CD4-positive, alpha-beta T cell treated with Interleukin-15 for 1 hour (primary cell): ENCODE measurements at places on chromosomes 4 and X.

DNA sequence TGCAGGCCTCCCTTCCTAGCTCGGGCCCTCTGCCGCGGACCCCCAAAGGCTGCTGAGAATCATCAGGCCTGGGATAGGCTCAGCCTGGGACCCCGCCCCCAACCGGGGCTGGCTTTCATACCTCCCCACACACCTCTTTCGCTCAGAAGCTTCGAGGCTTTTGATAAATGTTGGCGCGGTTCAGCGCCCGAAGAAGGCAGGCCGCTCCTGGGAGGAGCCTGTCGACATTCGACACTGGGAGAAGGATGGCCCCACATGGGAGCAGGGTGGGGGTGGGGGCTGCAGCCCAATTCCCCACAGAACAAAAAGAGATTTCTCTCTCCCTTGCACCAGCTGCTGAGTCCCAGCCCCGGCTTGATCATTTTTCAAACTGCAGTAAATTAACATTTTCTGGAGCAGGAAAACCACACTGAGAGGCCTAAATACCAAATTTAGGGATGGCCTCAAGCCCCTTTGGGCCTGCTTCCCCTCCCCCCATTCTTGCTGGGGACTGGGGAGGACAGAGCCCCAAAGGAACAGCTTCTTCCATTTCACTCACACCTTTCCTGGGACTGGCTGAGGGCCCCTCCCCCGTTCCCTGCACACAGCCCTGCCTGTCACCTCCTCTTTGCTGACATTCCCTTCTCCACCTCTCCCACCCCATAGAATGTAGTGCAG lies 112.9 kb upstream of the PJA1 start:
- DNase-seq: no peak

- no peak for DNase-seq
These were observed 161.7 kb upstream of the CXCL13 start for GRCh38 chr4:77443941-77444340.

GRCh38 chr4:30875658-30876269 lies 155.6 kb downstream of the PCDH7 start:
- no peak for DNase-seq

GRCh38 chrX:135114392-135114791 lies 5.9 kb downstream of the ETDB start:
- DNase-seq: no peak

- DNase-seq: no peak
These were observed 39.5 kb downstream of the NSD2 start for GRCh38 chr4:1910643-1911042.

GRCh38 chr4:67130411-67130810 lies 414.9 kb downstream of the CENPC start:
- no peak for DNase-seq

- DNase-seq: no peak
These were observed 58.9 kb upstream of the SPP1 start for GRCh38 chr4:87916626-87917025.

DNA sequence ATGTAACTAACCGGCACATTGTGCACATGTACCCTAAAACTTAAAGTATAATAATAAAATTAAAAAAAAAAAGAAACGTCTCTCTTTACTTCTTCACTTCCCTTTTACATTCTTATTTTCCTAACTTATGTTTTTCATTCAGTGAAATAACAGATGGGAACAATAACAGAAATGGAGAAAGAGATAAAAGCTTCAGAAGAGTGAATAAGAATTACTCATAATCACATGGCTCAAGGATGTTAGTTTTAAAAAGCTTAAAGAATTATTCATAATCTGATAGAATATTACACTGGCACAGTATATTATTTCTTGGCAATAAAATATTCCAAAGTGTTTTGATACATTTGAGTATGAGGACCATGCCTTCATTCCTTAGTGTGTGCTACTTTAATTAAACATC lies 175.6 kb downstream of the COL25A1 start:
- no peak for DNase-seq

DNA sequence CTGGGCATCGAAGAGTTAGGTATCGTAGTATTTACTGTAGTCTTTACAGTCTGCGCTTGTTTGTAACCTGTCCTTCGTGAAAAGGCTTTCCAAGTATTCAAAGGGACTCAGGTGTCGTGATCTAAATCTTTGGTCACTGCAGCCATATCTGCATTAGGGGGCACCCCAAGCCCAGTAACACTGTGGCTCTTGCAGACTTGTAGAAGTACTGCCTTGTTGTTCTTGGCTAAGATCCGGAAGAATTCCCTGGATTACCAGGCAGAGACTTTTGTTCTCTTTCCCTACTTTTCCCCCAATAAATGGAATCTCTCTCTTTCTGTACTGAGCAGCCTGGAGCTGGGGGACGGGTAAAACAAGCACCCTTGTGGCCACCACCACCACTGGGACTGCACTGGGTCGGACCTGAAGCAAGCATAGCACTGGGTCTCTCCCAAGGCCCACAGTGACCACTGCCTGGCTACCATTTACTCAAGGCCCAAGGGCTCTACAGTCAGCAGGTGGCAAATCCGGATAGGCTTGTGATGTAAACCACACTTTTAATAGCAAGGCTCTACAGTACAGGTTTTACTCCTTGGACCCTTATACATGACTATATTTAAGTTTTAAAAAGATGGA lies 12.0 kb downstream of the CXorf58 start:
- DNase-seq: no peak

- no peak for DNase-seq
These were observed 1.8 kb downstream of the EPHA5 start for GRCh38 chr4:65668201-65669089.

DNA sequence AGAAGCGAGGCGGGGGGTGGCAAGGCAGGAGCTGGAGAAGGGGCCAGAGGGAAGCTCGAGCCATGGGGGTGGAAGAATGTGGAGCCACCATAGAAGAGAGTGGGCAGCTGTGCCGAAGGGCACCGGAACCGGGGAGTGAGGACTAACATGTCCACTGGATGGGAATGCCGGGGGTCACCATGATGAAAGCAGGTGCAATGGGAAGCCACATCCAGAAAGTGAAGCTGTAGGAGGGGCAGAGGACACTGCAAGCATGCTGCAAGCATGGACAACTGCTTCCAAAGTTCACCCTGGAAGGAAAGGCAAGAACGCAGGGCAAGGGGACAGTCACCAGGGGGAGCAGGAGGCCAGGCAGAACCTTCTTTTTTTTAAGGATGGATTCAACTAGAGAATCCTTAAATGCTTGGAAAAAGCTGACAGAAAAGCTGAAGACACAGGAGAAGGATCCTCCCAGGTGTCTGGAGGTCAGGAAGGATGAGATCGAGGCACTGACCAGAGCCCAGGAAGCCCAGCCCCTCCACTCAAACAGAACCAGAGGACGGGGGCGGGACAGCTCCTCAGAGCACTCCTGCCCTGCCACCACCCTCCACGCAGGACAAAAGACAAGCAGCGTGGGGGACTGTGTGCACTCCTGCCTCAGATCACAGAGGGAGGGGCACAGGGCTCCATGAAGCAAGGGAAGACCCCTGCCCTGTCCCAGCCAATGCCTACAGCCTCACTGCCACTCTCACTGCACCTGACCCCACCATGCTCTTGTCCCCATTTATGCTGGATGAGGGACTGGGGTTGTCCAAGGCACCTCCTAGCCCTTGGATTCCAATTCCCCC lies 169.2 kb downstream of the AFAP1 start:
- no peak for DNase-seq

DNA sequence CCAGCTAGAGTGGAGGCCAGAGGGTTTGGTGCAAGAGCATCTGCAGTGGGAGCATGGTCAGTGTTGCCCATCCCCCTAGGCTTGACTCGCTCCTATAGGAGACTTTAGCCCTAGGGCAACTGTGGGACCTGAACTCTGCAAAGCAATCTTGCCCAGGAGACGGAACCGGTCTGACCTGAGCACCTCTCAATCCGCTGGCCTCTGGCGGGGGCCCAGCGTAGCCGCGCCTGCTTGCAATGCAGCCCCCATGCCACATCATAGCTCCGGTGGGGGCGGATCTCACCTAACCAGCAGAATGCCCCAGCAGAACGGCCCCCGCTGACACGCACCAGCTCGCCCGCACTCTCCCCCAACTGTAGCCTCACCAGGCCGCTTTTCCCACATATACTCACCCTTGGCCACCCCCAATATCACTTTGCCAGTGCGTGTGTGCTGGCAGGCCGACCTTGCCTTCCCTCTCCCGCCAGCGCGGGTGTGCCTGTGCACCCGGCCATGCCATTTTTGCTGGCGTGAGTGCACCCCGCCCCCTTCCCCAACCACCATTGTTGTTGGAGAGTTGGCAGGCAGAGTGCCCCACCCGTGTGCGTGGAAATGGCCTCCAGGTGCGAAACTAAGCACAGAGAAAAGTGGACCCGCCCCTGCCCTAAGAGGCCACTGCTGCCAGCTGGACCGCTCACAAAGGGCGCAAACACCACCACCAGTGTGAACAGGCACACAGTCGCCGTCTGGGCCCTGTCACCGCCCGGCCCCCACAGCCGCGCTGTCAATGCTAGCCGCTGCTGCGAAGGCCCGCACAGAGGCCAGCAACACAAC lies 5.8 kb downstream of the BEX4 start:
- no peak for DNase-seq

DNA sequence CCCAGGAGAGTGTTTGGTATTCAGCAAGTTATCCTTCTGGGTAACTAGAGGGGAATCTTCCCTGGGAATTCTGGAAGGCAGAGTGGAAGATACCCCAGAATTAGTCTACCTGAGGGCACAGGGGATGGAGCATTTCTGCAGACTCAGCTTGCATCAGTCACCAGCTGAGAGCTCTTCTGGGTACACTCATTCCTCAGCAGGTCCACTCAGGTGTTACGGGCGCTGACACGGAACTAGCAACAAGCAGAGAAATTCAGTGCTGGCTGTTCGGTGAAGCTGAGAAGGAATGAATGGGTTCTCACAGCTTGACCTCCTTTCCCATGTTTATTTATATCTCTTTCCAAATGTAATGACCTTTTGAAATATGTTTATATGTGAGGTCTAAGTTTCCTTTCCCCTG lies 106.0 kb upstream of the PNPLA4 start:
- DNase-seq: no peak

- DNase-seq: no peak
These were observed 935.9 kb upstream of the EPHA5 start for GRCh38 chr4:66606215-66606614.

DNA sequence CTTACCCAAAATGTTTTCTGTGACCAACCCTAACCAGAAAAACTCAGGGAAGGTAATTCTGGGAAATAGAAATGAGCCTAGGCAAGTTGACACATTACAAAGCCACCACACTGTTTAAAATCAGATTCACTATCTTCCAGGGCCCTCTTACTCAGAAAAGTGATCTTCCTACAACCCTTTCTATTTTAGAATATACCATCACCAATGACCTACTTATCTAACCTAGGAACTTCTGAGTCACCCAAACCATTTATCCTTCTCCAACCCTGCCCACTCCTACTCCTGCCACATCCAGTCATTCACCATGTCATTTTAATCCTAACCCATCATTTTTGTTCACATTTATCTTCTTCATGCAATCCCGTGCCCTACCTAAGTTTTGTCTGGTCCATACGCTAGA lies 89.9 kb downstream of the FTHL17 start:
- no peak for DNase-seq

GRCh38 chr4:140904904-140905303 lies 148.7 kb upstream of the TBC1D9 start:
- no peak for DNase-seq
